ENCODE measurements at places on chromosomes 1 and 21.

- DNase-seq: peak; percentile 30
These were observed at the start of gene RNF220 for GRCh38 chr1:44405031-44405797. TSS of gene RNF220 (plus strand) at chr1:44405255.

GRCh38 chr1:938088-938683, 14.5 kb downstream of the SAMD11 start:
- DNase-seq: no peak

- no peak for DNase-seq
These were observed 238.1 kb downstream of the LRRC40 start for GRCh38 chr1:69967245-69967766.

DNA sequence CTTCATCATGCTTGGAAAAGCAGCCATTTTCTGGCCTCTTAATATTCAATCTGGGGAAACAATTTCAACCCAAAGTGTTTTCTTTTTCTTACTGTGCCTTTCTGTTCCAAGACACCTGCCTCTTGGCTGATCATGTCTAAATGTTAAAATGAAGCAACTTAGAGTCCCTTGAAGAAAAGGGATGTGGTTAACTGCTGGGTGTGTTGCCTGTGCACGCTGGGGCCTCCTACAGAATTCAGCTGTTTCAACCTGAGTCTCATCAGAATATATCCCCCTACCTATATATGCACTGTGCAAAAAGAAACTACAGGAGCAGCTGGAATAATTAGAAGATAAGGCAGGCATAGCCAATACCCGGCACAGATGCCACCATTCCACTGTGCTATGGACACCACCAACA, 222.0 kb downstream of the OMA1 start:
- no peak for DNase-seq

DNA sequence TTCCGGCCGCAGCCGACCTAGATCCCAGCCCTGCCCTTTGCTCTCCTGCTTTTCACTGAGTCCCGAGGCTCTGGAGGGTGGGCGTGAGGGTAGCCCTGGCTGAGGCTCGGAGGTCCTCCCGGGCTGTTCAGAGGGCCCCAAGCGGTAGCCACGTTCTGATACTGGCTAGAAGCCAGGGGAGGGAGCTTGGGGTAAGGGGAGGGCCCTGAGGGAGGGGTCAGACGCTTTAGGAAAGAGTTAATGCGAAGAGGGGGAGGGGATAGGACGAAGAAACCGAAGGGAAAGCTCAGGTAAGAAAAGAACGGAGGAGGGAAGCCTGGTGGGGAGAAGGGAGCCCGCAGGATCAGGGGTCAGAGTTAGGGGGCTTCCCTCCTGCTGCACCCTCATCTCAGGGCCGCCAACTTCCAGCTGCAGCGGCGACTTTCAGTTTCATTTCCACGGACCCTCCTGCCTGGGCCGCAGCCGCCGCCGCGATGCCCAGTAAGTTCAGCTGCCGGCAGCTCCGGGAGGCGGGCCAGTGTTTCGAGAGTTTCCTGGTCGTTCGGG, at the start of gene MOV10:
Gene MOV10 (plus strand): TSS at position 220 of the 546 bp plus-strand sequence. CDS start 254 bp downstream, at position 474.
- DNase-seq: peak; percentile 31

GRCh38 chr1:30700528-30701257, 22.7 kb downstream of the MATN1 start:
- no peak for DNase-seq

DNA sequence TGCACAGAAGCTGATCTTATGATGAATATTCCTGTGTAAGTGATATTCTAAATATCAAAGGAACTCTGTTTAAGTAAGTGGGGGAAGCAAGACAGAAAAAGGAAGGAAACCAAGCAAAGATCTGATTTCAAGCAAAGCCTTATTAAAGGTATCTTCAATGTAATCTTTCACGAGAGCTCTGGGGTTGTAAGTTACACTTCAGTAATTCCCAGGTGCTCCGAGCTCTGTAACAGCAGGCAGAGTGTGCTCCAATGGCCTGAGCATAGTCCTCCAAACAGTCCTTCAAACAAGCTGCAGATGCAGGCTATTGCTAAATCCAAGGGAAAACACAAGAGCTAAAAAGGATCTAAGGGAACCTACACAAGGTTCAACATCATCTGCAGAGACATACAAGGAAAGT, 949.7 kb upstream of the TMPRSS15 start:
- DNase-seq: no peak

DNA sequence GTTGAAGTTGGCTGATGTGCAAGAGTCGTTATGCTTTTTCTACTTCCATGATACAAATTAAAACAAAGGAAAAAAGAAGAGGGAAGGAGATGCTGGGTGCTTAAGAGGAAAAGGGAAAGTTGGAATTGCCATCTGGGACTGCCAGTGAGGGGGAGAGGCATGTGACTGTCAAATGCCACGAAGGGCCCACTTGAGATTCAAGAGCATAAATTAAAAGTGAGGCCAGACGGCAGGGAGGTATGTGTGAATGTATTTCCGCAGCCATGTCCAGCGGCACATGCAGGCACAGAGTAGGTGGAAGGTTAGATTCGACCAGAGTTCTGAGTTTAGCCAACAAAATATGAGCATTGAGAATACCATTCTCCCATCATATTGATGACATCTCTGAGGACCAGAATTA, 32.0 kb downstream of the NFASC start:
- DNase-seq: no peak

DNA sequence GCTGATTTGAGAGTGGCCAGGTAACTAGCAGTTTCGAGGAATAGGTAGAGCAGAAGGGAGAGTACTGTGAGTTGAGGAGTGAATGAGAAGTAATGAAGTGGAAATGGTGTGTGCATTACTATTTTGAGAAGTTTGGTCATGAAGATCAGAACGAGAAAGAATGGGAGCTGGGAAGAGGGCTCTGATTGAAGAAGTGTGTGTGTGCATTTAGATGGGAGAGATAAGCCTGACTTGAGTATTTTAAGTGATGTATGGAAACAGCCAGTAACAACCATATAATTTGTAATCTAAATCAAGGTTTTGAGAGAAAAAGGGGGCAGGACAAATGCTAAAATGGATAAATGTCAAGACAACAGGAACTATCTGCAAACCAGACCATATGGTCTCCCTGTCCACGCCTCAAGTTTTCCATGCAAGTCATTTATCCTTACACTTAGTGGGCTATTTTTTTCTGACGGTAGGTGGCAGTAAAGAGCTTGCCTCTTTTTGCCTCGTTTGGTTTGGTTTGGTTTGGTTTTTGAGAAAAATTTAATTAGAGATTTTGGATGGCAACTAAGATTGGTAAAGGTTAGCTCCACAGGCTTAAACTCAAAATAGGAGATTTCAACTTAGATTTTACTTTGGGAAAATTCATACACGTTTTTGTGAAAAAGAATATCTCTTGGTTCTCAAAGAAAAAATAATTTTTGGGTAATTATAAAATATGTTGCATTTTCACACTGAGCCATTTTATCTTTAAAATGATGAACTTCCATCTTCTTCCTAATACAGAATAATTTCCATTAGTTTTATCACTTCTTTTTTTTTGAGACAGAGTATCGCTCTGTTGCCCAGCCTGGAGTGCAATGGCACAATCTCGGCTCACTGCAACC, 9.5 kb upstream of the B3GALNT2 start:
- peak; percentile 39 for DNase-seq

GRCh38 chr1:214192825-214193643, 87.9 kb upstream of the SMYD2 start:
- no peak for DNase-seq

GRCh38 chr1:236067854-236068454, 3.1 kb upstream of the NID1 start:
- DNase-seq: no peak

DNA sequence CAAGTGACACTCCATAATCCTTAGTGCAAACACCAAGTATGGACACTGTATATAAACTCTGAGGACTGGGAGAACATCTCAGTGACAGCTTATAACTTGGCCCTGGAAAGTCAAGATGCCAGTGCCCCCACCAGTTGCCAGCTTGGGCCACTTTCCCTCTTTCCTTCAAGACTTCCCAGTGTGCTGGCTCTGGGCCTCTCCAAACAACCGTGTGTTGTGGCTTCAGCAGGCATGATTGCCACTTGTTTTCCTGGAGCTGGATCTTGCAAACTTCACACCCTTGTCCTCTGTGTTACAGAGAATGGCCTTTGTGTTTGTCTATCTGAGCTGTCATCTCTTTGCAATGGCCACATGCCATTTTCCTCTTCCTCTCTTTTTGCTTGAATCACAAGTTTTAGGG, 37.0 kb downstream of the CCDC185 start:
- DNase-seq: no peak

- no peak for DNase-seq
These were observed 34.0 kb upstream of the CRNN start for GRCh38 chr1:152448095-152448494.

GRCh38 chr1:179016706-179017382, 8.8 kb upstream of the FAM20B start:
- peak; percentile 92 for DNase-seq

DNA sequence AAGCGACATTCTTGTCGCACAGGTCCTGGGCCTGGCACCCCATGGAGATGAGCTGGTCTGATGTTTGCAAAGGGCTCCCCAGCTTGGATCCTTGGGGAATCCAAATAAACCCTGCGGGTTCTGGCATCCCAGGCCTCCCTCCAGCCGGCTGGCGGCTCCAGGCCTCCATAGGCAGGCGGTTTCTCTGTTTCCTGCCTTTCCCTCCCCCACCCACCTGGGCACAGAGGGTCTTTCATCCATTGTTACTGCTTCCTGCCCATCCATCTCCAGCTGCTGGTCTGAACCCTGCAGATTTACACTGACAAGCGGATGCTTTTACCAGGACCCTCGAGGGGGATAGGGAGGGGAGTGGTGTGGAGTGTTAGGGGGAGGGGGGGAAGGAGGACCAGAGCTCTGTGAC, 39.1 kb upstream of the ID3 start:
- DNase-seq: no peak

- DNase-seq: no peak
These were observed 13.0 kb downstream of the AGPAT3 start for GRCh38 chr21:43877936-43878575.

- DNase-seq: no peak
These were observed 35.5 kb upstream of the DENND1B start for GRCh38 chr1:197810812-197811211.

GRCh38 chr1:76154206-76154956, 79.8 kb downstream of the ST6GALNAC3 start:
- peak; percentile 42 for DNase-seq

DNA sequence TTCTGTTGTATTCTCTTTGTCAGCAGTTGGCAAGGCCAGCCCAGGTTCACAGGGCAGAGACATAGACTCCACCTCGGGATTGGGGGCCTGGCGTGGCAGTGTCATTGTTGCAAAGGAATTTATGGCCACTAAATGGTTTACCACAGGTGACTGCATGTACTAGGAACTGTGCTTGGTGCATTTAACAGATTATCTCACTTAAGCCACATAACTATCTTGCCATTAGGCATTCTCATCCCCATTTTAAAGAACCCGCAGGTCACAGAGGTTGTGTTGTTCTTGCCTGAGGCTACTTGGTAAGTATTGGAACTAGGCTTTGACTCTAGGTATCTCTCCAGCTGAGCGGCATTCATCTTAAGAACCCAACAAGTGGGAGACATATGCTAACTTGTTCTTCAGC, 9.7 kb downstream of the TLCD4 start:
- DNase-seq: no peak

DNA sequence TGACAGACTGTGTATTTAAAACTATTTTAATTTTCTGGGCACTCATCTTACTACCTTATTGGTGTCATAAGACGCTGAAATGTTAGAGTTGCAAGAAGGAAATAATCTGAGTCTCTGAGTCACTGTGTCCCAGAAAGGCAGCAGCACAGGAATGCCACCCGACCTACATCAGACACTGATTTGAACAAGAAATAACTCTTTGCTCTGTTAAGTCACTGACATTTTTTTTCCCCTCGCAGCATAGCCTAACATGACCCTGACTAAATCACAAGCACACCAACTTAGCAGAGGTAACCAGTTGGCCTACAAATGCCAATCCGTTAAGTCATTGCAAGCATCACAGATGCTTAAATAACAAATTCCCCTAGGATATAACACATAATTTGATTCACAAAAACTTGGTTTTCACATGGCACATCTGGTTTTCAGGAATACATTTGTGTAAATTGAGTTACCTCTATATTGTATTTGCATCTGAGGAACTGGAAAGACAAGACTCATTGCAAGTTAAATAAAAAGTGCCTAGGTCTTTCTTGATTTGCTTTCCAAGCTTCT, 349.1 kb downstream of the SEC16B start:
- no peak for DNase-seq

DNA sequence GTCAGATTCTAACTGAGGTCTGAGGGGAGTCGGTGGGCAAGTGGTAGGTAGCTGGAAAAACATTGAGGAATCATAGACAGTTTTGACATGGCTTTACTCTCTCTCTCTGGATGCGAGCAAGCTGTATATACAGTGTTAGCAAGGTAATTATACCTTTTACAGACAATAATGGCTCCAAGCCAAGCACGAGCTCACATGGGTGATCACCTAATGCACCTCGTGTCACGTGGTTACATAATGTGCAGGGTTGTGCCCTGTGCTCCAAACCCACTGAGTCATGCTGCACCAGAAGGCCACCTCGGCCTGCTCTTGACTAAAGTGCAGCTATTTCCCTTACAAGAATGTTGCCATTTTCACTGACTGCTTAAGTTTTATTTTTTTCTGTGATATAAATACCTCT, 7.6 kb upstream of the CLCA2 start:
- no peak for DNase-seq

- peak; percentile 64 for DNase-seq
These were observed 111.4 kb upstream of the VANGL1 start for GRCh38 chr1:115530407-115530806.

- no peak for DNase-seq
These were observed 18.3 kb upstream of the KCNE1 start for GRCh38 chr21:34530261-34530660.

- DNase-seq: no peak
These were observed 219.5 kb downstream of the HLX start for GRCh38 chr1:221098471-221099405.

DNA sequence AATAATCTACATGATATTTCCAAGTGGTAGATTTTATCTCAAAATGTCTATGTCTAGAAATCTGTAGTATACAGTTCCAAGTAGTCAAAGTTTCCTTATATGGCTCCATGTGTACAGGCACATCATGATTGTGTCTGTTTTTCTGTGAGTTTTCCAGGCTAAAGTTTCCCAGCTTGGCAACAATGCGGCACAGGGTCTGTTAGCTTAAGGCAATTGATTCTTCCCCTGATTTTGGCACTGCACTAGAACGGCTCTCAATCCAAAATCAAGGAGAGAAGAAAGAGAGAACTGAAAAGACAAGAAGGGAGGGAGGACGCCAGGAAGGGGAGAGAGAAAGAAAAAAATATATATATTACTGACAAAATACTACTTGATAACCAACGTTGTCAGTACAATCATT, 193.9 kb upstream of the SNX7 start:
- DNase-seq: no peak

DNA sequence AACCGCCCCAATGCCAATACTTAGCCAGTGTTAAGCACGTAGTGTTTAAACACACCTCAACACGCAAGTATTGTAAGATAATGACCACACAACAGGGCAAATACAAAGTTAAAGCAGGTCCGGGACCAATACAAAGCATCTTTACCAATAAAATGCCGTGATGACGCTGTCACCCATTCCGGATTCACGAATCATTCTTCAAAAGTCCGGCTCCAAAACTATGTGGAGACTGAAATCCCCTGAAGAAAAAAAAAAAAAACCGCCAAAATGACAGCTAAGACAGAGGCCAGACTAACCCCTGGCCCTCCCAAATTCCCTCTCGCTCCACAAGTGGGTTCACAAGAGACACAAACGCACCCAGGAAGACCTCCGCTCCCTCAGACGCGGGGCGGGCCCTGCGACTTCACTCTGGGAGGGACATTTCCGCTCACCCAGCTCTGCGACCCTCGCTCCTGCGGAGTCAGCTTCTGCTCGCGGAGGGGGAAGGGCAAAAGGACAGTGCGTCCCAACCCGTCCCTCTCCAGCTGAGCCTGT, 625 bp upstream of the DARS2 start:
- DNase-seq: no peak
